ENCODE measurements at places on chromosomes 5 and 9.

GRCh38 chr9:85528142-85528541 is 213.6 kb downstream of the AGTPBP1 start:
- no peak for DNase-seq

GRCh38 chr5:61019642-61020041 is 74.6 kb downstream of the NDUFAF2 start:
- no peak for DNase-seq

DNA sequence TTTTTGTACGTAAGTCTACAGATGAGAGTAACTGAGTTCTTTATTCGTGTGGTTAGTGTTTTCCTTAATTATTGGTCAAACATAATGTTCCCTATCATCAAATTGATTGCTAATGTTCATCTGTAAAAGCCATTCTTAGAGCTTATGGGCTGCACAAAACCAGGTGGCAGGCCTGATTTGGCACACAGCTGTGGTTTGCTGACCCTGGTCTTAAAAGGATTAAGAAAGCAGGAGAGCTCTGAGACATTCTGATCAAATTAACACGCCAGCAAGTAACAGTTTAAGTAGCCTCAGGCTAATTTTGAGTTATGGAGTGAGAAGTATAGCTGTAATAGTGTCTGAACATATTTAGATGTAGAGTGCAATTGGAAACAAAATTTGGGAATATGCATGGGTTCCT is 63.2 kb downstream of the PRR16 start:
- no peak for DNase-seq

- no peak for DNase-seq
Measured at GRCh38 chr5:177093082-177093712, 6.5 kb downstream of the FGFR4 start.

DNA sequence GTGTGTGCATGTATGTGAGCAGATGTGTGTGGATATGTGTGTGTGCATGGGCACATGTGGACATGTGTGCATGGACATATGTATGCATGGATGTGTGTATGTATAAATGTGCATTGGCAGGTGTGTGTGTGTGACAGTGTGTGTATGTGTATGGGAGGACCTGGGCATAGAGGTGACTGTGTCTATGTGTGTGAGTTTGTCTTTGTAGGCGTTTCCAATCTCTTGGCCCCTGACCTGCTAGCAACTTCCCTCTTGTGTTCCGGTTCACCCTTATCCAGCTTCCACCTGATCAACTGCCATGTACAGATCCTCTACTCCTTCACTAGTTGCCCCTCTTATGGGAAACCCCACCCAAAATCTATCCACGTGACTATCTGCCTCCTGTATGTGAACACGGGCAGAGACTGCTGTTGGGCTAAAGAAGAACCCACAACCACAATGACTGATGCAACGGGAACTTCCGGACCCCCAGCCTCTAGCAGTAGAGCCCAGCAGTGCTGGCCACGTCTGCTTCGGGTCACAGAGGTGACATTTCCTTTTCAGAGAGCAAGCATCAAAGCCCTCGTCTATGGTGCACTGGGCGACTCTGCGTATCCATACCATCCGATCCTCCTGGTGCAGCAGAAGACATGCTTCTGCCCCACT is 24.9 kb upstream of the GADD45G start:
- DNase-seq = no peak

Data from non-pigmented ciliary epithelial cell (primary cell).